Stimulated activated CD8-positive, alpha-beta memory T cell treated with anti-CD3 and anti-CD28 coated beads, Interleukin-4, amount 100 ng/mL, for 1 hour (primary cell): ENCODE measurements at places on chromosomes 3 and 15.

DNA sequence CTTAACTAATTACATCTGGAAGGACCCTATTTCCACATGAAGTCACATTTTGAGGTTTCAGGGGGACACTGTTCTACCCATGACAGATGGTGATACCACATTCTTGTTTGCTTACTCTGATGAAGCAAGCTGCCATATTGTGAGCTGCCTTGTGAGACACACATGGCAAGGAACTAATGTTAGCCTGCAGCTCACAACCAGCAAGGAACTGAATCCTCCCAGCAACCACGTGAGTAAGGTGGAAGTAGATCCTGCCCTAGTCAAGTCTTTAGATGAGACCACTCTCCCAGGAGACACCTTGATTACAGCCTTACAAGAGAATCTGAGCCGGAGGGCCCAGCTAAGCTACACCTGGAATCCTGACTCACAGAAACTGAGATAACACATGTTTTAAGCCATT, 160.1 kb downstream of the PDE8A start:
- DNase-seq = no peak

DNA sequence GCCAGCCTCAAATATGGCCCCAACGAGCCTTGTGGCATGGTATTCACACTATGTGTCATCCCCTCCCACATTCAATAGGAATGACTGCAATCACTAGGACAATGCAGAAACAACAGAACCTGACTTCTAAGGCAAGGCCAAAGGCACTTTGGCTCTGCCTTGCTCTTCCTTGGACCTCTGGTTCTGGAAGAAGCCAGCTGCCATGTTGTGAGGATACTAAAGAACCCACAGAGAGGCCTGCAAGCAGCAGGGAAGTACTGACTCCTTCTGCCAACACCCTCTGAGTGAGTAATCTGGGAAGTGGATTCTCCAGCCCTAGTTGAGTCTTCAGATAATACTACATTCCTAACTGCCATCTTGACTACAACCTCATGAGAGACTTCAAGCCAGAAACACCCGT, 64.7 kb downstream of the ADAMTS9 start:
- no peak for DNase-seq

- DNase-seq = no peak
Measured at GRCh38 chr15:80491163-80491847, 87.1 kb downstream of the ARNT2 start.

GRCh38 chr3:64187065-64187959, 38.0 kb downstream of the PRICKLE2 start:
- DNase-seq = no peak

DNA sequence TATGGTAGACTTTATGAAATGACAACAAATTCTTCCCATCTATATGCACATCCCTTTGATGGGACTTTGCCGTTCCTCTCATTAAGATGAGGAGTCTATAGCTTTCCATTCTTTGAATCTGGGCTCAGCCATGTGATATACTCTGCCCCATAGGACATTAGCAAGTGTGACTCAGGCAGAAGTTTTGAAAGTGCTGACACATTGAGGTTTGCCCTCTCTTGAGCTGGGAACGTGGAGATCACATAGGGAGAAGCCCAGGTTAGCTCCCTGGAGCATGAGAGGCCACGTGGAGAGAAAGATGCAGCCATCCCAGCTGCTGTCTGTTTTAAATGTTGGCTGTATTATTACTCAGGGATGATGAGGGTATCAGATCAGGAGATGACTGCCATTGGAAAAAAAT, 67.7 kb upstream of the OXTR start:
- no peak for DNase-seq

- no peak for DNase-seq
Measured at GRCh38 chr3:178851564-178851963, 220.0 kb downstream of the ZMAT3 start.

- no peak for DNase-seq
Measured at GRCh38 chr3:192875971-192876565, 41.6 kb downstream of the MB21D2 start.

DNA sequence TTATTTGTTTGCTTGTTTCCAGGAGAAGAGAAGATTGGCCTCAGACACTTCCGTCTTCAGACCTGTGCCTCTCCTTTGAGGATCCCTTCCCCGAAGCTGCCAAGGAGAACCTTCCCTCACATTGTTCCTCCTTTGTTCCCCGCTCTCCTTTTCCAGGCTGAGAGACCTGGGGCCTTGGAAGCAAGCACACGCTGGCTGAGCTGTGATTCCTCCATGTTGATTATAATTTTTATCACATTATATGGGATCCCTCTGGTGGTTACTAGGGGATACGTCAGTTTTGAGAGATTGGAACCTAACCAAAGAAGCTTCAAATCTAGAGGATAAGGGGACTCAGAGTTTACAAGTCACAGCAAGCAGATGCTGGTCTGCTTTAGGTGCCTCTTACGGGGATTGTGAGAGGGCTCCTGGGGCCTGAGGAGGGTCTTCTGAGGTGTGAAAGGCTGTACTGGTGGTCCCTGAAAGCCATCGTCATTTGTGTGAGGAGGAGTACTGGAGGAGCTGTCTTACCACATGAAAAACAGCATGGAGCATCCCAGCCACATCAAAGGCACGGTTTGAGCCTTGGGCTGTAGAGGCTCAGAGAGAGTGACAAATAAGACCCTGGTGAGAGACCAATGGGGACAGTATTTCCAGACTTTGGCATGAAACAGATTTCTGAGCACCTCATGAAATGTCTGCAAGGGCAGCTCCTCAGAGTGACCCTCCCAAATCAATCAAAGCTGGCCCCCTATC, 760.1 kb upstream of the CFAP20DC start:
- no peak for DNase-seq

DNA sequence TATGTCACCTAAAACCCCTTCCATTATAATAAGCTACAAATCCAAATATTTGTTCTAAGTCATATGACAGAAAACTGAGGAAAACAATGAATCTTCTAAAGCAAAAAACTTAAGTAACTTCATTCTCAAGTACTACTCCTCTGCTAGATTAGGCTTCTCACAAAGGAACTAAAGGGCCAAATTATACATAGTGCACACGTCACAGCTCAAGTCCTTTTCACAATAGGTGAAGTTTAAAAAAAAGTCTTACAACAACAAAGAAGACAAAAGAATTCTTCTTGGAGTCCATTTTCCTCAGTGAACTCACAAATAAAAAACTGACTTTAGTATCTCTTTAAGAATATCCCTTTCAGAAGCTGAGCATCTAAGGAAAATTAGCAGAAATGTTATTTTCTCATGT, 479.9 kb downstream of the MAGI1 start:
- no peak for DNase-seq

DNA sequence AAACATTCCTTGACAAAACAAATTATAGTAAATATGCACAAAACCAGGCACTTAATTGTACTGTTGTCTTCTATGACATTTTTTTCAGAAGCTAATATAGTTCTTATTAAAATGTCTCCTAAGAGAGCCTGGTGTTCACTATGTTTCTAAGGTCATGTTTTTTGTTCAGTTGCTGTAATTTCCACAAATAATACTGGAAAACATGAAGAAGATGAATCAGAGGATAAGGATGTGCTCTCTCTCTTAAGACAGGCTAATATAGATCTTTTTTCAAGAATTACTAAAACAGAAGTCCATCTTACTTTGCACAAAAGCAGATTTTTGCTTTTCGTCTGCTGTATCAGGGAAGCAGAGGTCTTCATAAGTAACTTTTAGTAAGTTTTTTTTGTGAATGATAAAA, 823.0 kb upstream of the NECTIN3 start:
- no peak for DNase-seq

- DNase-seq = no peak
Measured at GRCh38 chr3:107498646-107499045, 24.1 kb upstream of the BBX start.

DNA sequence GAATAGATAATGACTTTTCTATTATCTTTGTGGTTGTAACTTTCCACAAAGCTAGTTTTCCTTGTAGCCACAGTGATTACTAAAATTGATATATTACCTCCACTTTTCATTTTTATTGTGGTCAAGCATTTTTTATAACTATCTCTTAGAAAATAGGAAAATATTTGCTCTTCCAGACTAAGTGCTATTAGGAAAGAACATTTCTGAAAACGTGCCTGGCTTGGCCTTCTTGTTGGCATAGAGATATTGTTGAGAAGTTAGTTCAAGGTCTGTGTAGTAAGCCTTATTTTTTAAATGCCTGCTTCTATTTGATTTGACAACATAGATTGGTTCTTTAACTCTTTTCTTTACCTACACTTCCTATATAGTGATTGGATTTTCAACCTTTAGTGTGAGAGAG, 101.7 kb downstream of the IL1RAP start:
- DNase-seq = no peak
